AG10803 (cell line): ENCODE measurements at places on chromosomes 6 and 20.

- DNase-seq, result no peak
Measured at GRCh38 chr6:91719414-91719813, 1132.5 kb upstream of the MAP3K7 start.

- no peak for DNase-seq
Measured at GRCh38 chr20:49470922-49471321, 11.5 kb downstream of the KCNB1 start.

DNA sequence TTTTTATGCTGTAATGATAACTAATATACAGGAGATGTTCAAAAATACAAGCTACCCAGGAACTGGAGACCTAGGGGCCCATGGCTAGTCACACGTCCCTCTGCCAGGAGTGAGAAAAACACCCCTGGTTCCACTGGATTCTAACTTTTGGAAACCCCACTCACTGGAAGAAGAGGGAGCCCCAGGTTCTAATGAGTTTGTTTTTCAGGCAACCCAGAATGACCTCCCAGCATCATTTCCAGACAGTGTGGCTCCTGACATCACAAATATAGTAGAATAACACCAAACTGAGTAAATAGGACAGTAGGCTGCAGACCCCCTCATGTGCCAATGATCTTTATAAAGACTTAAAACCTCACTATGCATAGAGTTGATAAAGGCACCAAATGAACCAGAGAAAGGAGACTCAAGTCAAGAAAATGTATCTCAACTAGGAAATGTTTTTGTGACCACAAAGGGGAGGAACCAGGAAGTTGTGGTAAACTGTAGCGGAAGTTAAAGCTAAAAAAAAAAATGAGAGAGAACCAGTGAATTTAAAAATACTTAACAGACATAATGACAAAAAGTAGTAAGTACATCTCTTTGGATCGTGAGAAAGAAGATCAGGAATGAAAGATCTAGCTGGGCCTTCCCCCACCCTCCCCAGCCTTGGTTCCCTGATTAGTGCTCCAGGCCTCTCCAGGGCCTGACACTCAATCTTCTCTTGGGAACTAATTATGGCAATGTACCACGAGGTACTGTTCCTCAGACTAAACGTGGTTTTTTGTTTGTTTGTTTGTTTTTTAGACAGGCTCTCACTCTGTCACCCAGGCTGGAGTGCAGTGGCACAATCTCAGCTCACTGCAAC, 19.8 kb downstream of the HLA-E start:
- peak; percentile 42 for DNase-seq

DNA sequence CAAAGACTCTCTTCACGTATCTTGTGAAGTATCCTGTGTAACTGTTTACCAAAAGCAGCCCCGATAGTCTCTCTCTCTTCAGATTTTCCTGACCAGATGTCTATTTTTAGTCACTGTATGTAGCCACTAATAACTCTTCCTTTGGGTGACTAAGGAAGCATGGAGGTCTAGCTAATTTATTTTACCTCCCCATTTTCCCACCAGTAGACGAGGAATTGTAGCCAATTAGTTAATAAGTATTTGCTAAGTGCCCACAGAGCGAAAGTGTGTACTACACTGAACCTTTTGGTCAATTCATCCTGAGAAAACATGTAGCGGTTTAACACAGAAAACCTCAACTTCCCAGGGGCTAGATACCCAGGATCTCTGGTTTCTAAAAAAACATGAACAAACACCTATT, 180.6 kb downstream of the TBX18 start:
- no peak for DNase-seq

- DNase-seq, result peak; percentile 33
Measured at GRCh38 chr20:38926934-38927616, 858 bp downstream of the FAM83D start.

DNA sequence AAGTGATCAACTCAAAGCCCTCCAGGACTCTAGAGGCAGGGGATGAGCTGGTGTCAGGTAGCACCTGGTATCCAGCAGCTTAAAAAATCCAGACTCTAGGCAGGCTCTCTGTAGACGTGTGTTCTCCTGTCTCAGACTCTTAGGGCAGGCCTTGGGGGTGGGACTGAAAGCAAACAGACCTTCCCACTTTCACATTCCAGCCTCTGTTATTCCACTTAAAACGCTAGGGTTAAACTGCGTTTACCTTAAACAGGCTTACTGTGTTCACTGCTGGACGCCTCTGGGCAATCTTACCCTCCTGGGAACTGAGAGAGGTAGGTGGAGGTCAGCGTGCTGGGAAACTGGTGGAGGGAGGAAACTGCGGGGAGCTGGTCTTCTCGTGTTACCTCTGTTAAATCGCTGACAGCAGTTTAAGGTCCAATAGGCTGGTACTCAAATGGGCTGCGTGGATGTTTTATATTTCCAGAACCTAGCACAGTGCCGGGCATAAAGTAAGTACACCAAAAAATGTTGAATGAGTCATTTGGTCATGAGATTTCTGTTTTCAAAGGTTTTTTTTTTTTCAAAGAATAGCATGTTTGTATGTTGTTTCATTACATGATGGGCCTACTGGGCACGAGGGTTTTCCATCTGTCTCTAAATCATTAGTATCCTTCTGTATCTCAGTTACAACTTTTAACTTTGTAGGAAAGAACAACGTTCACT, at the start of gene GCNT2:
TSS of gene GCNT2 (plus strand) at position 248 of the 705 bp plus-strand sequence. CDS start 7,561 bp downstream, outside the sequence.
- DNase-seq, result no peak

- peak; percentile 90 for DNase-seq
Measured at GRCh38 chr20:1434571-1435336, 31.9 kb downstream of the NSFL1C start.

DNA sequence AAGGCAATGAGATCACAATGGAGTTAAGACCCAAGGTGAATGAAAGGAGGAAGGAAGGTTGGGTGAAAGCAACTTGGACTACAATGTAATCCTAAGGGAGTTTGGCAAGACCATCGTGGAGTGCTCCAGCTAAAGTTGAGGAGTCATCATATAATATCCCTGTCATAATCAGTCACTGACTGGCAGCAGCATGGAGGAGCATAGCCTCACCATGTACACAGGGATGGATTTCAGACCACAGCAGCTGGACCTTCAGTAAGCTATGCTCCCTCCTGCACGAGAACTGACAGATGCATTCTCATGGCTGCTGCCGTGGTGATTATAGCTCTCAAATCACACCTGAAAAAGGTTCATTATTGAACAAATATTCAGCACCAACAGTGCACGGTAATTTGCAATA, 43.0 kb downstream of the GOPC start:
- DNase-seq, result no peak

- DNase-seq, result peak; percentile 95
Measured at GRCh38 chr6:150373260-150373701, 4.5 kb downstream of the IYD start.

- DNase-seq, result no peak
Measured at GRCh38 chr20:50256577-50256976, 65.9 kb downstream of the CEBPB start.

GRCh38 chr6:4363656-4364055, 228.3 kb upstream of the ECI2 start:
- DNase-seq, result no peak

DNA sequence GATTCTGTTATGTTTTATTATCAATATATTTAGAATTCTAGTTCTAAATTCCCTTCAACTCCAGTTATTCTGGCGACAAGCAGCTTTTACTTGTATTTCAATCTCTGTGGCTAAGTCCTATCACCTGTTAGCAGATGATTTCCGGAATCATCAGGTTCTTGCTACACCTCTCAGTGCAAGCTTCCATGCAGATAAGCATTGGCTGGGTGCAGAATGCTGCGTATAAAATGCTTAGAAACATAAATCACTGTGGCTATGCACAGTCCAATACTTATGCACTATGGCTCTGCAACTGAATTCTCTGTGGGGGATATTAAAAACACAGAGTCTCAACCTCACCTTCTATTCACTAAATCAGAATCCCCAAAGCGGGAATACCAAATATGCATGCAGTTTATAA, 720.0 kb downstream of the EYS start:
- DNase-seq, result no peak

DNA sequence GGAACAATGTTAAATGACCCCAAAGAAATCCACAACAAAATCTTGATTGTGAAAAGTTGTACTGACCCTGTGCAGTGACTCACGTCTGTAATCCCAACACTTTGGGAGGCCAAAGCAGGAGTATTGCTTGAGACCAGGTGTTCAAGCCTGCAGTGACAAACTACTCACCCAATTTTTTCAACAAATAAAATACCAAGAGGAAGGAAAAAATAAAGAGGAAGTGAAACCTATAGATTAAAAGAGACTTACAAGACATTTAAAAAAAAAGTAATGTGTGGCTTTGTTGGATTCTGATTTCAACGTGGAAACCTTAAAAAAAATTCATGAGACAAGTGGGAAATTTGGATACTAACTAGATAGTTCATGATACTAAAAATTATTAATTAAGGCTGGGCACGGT, 31.9 kb downstream of the GINS1 start:
- no peak for DNase-seq

GRCh38 chr6:133693565-133693964, 195.3 kb upstream of the TCF21 start:
- DNase-seq, result no peak

GRCh38 chr6:134938896-134939295, 11.0 kb downstream of the ALDH8A1 start:
- no peak for DNase-seq

DNA sequence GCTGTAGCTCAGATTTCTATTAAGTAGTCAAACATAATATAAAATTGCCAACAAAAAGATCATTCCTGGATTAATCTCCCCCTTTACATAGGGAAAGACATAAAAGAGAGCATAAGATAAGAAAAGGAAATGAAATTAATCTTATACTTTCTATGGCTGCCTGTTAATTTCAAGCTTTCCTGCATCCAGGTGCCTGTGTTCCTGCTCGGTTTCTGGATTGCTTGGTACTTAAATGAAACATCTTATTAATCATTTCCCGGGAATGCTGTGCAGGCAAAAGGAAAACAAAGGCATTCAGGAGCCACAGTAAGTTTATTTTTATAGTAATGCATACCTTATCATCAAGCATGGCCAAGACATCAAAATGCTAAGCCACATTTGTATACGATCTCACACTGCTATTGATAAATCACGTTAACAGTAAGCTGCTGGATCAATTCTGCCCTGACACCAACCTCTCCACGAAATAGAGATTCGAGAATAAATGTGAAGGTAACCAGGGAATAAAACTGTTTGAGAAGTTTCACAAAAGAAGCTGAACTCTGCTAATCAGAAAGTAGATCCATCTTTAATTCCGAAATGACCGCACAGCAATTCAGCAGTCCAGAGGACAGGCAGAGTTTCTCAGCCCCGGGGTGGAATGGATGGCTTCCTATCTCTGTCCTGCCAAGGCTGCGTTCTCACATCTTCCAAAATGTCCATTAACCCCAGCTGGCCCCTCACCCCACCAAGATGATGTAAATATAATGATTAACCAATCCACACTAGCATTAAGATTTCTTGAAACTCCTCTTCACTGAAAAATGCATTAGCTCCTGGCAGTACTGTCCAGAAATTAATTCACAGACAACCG, 32.6 kb upstream of the APCDD1L start:
- DNase-seq, result no peak

DNA sequence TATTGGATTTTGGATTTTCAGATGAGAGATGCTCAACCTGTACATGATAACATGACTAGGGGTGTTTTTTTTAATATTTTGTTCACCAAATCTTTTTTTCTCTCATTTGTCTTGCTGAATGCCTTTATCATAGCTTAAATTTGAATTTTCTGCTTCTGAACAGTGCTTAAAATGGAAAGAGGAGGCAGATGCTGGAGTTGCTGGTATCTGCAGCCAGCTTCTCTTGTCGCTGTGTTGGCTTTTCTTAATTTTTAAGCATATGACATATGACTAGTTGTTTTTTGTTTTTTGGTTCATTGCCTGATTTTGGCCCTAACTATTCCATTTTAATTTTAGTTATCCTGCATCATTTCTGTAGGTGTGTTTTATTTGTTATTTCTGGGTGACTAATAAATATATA, 196.1 kb downstream of the PLCB1 start:
- DNase-seq, result no peak

DNA sequence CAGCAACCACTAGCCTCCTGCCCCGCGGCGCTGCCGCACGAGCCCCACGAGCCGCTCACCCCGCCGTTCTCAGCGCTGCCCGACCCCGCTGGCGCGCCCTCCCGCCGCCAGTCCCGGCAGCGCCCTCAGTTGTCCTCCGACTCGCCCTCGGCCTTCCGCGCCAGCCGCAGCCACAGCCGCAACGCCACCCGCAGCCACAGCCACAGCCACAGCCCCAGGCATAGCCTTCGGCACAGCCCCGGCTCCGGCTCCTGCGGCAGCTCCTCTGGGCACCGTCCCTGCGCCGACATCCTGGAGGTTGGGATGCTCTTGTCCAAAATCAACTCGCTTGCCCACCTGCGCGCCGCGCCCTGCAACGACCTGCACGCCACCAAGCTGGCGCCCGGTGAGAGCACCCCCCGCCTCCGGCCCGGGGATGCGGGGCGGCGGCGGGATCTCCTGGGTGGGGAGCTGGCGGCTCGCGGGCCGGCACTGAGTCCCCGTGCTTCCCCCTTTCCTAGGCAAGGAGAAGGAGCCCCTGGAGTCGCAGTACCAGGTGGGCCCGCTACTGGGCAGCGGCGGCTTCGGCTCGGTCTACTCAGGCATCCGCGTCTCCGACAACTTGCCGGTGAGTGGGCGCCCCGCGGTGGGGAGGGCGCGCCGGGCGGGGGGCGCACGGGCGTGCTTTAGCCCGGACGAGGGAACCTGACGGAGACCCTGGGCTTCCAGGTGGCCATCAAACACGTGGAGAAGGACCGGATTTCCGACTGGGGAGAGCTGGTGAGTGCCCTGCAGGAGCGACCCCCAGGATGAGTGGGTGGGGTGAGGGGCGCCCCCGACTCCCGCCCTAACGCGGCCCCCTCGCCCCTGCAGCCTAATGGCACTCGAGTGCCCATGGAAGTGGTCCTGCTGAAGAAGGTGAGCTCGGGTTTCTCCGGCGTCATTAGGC, 585 bp downstream of the PIM1 start:
- peak; percentile 42 for DNase-seq

DNA sequence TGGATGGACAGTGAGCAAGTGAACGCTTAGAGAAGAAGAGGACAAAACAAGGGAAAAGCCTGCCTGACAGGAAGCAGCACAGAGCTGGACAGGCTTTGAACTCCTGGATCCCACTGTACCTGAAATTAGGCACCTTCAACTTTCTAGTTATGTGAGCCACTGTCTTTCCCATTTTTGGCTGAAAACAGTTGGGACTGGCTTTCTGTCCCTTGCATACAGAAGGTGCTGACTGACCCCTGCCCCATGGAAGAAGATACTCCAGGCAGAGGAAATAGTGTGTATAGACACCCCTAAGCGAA, 122.8 kb downstream of the CEBPB start:
- DNase-seq, result no peak

GRCh38 chr6:75430631-75431325, 62.8 kb downstream of the FILIP1 start:
- DNase-seq, result no peak

DNA sequence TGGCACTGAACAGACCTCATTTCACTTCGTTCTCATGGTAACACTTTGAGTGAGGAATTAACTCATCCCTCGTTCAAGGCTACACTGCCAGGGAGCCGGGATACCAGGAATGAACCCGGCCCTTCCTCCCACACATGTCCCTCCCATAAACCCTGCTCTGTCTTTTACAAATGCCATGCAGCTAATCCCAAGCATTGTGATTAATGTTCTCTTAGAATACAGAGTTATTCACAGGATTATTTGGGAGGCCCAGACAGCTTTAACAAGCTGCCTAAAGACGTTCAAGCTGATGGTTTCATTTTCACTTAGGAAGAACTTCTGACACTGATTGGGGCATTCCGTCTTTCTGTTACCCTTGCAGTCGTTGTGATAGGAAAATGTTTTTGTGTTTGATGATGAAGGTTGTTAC, 42.5 kb upstream of the CD83 start:
- peak; percentile 35 for DNase-seq

GRCh38 chr6:143958839-143959399, 49.1 kb downstream of the PLAGL1 start:
- DNase-seq, result no peak
